CD4-positive, alpha-beta T cell treated with Interleukin-21 for 1 hour (primary cell): ENCODE measurements at places on chromosomes 3 and 15.
A peak's percentile ranks its signal among the peaks of the same experiment; 100 is the strongest.

GRCh38 chr15:89472785-89473256, 23.6 kb downstream of the RHCG start:
- peak; percentile 22 for DNase-seq

- DNase-seq, result no peak
Measured at GRCh38 chr3:32820971-32821685, 3.3 kb downstream of the TRIM71 start.

DNA sequence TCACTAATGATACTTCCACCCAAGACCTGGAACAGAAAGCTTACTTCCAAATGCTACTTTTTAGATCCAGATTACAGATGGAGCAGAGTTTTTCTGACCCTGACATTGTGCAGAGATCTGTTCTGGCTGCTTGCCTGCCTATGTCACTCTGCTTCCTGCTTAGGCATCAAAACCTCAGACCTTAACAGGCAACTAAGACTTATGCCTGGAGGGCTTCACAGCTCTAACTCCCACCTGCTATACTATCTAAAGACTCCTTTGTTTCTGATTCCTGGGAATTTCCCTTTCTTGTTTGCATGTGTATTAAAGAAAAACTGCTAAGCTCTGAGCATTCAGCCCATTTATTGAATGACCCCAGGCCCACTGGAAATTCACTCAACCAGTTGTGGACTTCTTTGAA, 157.4 kb upstream of the NPHP3 start:
- no peak for DNase-seq

DNA sequence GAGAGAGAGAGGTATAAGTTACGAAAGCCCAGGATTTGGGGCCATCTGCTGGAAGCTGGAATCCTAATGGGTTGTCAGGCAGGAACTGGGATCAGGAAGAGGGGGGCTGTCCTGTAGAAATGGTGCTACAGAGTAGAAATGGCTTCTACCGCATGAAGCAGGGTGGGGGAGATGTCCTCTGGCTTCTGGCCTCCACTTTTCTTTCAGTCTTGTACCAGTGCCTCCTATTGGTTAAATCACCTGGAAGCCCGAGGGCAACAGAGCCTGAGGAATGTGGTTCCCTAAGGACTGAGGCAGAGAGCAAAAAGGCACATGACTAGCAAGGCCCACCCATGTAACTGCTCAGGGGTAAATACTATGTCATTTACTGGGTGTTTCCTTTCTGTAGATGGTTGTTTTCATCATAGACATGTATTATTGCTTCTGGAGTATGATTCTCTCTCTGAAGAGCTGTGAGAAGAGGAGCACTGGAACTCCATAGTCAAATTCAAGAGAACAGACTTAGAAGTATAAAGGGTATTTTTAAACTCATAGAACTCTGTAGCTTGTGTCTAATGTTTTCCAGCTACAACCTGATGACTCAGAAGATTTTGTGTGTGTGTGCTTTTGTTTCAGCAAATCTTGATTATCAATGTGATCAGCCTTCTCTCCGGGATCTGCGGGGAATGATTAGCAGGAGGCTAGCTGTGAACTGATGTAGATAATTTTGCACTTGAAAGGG, 20.2 kb upstream of the MITF start:
- no peak for DNase-seq

- DNase-seq, result peak; percentile 48
Measured at GRCh38 chr3:69058180-69058946, 6.2 kb upstream of the TMF1 start.

DNA sequence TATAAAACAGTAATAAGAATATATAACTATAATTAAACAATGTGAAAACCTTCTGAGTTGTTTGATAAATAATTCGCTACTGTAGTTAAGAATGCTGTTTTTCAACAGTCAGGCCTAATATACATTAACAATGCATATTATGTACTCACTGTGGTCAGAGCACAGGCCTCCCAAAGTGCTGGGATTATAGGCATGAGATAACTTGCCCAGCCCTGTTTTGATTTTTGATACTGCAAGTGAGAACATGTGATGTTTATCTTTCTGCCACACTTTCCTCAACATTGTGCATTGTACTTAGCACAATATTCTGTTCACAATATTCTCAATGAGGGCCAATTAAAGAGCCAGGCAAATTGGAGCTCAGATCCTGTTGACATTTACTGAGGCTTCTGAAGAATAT, 274.5 kb upstream of the RARB start:
- no peak for DNase-seq

DNA sequence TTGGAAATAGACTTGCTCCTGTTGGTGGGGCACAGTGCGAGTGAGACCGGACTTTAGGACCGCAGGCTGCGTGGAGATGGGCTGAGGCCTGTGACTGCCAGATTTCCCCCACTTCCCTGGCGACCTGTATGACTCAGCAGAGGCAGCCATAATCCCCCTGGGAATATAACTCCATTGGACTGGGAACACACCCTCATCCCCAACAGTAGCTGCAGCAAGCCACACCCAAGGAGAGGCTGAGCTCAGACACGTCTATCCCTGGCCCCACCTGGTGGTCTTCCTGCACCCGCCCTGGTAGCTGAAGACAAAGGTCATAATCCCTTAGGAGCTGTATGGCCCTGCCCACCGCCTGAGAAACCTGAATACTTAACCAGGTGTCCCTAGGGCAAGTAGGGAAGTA, 42.6 kb downstream of the DZIP1L start:
- no peak for DNase-seq

GRCh38 chr15:56467616-56468015, 2.7 kb upstream of the MNS1 start:
- DNase-seq, result no peak

DNA sequence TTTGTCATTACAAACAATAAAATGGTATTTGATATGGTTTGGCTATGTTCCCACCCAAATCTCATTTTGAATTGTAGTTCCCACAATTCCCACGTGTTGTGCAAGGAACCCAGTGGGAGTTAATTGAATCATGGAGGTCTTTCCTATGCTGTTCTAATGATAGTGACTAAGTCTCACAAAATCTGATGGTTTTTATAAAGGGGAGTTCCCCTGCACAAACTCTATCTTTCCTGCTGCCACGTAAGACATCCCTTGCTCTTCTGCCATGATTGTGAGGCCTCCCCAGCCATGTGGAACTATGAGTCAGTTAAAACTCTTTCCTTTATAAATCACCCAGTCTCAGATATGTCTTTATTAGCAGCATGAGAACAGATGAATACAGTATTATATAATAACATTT, 15.4 kb upstream of the AADAC start:
- DNase-seq, result no peak

DNA sequence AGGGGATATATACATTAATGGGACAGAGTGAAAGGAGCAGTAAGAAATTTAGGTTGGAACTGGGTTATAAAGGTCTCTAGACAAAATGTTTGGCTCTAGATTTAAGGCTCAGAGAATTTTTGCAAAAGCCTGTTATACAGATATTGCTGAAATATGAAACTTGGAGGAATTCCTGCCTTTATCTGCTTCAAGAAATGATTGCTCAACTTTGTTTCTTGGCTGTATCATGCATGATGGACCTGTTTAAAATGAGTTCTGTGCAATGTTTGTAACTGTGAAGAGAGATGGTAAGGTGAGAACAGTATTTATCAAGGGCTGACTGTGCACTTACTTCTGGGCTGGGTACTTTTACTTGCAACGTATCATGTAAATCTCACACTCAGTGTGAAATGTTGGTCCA, 3.3 kb downstream of the CRYBG3 start:
- no peak for DNase-seq

GRCh38 chr3:123383091-123384053, 65.5 kb downstream of the ADCY5 start:
- no peak for DNase-seq

DNA sequence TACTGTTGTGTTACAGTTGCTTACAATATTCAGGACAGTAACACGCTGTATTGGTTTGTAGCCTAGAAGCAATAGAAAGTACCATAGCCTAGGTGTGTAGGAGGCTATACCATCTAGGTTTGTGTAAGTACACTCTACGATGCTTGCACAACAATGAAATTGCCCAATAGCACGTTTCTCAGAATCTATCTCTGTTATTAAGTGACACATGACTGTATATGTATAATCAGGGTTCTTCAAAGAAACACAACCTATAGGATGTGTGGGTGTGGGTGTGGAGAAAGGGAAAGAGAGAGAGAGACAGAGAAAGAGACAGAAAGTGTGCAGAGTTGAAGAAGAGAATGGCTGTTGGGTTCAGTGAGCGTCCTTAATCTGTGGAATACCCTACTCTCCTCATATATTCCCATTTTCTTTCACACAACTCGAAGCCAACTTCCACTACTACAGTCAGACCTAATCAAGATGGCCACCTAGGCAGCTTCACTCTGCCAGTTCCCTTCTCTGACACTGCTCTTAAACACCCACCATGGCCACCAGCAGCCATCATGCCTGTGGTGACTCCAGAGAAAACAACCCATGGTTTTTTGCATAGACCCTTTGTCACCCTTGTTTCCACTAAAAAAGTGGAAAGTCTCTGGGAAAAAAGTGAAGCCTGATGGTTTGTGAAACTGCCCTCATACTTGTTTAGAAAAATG, 5.8 kb upstream of the PPP4R2 start:
- DNase-seq, result no peak

GRCh38 chr3:13229273-13229949, 156.2 kb upstream of the IQSEC1 start:
- DNase-seq, result no peak

DNA sequence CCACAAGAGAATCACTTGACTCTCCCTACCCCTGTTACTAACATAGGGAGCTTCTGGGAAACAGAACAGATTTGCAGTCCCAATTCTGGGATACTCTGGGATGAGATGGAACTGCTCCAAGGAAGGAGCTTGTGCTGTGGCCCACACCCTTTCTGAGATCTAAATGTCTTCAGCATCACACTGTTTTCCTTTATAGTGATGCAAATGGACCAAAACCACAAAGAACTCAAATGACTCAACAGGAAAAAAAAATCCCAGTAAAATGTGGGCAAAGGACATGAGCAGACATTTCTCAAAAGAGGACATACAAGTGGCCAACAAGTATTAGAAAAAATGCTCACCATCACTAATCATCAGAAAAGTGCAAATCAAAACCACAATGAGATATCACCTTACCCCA, 155.6 kb downstream of the NECTIN3 start:
- DNase-seq, result no peak

DNA sequence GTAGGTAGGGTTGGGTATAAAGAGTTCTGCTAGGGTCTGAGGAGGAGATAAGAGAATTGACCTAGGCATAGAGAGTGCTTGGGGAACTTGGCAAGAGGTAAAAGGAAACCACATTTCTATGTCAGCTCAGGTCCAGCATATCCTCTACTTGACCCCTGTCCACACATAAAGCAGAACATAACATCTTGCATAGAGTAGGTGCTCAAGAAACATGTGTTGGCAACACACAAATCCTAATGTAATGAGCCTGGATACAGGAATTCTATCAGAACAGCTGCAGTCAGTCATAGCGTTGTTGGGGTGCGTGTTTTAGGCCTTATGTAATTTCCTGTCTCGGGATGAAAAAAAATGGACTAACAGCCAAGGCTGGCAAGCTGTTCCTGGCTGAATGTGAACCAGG, 35.0 kb upstream of the PLCL2 start:
- no peak for DNase-seq

DNA sequence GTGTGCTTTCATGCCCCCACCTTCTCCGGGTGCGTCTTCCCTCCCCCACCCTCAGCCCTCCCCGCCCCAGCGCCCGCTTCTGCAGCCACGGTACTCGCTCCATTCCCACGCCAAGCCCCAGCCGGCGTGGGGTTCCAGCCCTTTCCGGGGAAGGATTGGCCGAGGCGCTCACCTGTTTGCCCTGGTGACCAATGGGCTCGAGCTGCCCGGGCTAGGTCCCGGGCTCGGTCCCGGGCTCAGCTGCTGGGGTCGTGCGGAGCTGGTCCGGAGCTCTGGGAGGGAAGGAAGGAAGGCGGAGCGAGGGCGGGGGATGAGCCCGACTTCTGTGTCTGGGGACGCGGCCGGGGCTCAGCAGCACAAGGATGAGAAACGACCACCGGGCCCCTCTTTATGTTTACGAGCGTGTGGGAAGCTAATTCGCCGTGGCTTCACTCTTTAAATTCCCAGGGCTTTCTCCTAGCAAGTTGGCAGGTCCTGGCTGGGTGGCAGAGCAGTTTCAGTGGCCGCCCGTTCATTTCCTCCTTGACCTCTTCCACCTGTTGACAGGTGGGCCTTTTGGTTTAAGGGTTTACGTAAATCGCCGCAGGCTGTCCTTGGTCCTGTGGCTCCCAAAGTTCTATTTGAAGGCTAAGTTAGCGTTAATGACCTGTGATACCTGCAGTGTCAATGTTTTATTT, at the start of gene IGSF10:
Gene IGSF10 (minus strand): TSS at position 288 of the 677 bp plus-strand sequence. CDS start 2,352 bp downstream, outside the sequence.
- DNase-seq, result no peak

DNA sequence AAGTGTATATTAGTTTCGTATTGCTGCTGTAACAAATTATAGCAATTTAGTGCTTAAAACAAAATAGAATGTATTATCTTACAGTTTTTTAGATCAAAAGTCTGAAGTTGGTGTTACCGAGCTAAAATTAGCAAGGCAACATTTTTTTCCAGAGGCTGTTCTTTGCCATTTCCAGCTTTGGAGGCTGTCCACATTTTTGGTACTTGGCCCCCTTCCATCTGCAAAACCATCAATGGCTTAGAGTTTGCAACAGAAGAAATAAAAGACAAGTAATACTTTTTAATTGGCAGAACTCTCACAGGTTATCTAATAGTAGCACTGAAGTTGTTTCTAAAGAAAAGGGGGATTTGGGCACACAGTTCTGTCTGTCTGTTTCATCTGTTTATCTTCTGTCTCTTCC, 1248.5 kb downstream of the ROBO1 start:
- no peak for DNase-seq

- no peak for DNase-seq
Measured at GRCh38 chr3:17433876-17434275, 308.6 kb downstream of the TBC1D5 start.

GRCh38 chr15:101203607-101204189, 48.1 kb downstream of the CHSY1 start:
- no peak for DNase-seq

DNA sequence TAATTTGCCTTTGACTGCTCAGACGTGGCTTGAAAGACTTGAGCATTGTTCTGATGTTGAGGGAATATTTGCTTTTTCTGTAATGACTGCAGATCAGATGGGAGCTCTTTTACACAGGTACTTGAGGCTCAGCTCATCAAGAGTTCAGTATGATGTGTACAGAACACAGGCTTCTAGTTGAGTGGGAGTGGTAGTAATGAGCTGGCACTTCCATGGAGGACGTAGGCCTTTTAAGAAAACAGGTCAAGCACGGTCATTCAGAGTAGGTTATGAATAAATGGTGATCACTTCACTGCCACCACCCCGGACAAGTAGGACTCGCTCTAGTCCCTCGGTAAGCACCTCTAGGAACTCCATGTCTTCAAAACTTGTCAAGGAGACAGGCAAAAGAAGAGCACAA, 8.8 kb downstream of the EMC4 start:
- no peak for DNase-seq
